ENCODE measurements at places on chromosomes 7 and 10. TPM values are rescaled to one million over a fixed set of nuclear protein-coding genes. Genes with fewer than 3 reads are reported as not detected.

DNA sequence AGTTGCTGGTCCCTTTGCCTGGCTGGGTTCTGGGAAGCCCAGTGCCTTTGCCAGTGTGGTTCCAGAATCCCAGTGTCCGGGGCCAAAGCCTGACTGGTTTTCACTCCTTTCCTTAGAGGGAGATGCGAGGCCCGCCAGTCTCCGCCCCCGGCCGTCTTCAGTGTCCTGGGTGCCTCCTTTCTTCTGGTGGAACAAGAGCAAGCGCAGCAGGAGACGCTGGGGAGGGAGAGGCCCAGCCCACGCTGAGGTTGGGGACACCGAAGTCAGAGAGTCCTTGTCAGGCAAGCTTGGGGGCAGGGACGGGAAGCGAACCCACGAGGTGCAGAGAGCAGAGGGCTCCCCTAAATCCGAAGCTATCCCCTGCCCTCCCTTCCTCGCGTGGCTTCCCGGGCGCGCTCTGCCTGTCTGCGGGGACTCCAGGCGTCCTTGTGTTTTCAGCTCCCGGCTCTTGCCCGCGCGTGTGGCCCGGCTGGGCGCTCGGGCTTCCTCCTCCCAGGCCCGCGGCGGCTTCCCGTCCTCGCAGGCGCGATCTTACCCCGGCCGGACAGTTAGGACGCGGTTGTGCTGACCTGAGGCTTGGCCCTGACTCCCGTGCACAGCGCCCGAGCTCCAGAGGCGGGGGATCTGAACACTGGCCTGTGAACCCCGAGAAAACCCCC lies 60.6 kb upstream of the UBE3C start:
- DNase-seq = no peak

GRCh38 chr7:157357129-157358040 lies 20.6 kb downstream of the DNAJB6 start:
- no peak for DNase-seq

DNA sequence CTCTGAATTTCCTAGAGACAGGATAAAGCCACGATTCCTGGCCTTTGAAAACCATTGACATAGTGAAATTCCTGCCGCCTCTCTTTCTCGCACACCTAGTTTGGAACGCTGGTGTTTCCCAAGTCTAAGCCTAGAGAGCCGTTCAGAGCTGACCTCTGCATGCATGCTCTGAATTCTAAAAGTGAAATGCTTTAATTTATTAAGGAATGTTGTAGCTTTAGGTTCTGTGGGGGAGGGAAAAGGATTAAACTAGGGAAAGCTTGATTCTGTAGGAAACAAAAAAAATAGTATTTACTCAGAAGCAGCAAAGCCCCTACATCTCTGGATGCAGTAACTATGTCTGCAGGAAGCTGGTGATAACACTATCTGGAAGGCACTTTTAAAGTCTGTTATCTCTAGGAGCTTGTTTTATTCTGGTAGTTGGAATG lies 27.3 kb downstream of the PFKP start:
- no peak for DNase-seq

DNA sequence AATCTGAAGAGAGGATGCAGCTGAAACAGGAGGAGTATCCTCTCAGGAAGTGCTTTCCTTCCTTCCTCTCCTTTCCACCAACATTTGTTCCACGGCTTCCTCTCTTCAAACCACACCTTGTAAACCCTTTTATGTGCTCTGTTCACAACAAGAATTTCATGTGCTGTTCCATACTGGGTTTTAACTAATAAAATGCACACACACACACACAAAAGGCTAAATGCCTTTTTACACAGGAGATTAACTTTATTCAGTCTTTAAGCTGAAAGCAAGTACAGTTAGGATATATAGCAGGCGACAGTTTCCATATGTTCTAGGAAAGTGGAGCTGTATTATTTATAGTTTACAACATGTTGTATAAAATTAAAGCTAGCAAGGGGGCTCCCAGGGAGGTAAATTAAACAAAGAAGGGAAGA lies 106.7 kb downstream of the REEP3 start:
- no peak for DNase-seq

DNA sequence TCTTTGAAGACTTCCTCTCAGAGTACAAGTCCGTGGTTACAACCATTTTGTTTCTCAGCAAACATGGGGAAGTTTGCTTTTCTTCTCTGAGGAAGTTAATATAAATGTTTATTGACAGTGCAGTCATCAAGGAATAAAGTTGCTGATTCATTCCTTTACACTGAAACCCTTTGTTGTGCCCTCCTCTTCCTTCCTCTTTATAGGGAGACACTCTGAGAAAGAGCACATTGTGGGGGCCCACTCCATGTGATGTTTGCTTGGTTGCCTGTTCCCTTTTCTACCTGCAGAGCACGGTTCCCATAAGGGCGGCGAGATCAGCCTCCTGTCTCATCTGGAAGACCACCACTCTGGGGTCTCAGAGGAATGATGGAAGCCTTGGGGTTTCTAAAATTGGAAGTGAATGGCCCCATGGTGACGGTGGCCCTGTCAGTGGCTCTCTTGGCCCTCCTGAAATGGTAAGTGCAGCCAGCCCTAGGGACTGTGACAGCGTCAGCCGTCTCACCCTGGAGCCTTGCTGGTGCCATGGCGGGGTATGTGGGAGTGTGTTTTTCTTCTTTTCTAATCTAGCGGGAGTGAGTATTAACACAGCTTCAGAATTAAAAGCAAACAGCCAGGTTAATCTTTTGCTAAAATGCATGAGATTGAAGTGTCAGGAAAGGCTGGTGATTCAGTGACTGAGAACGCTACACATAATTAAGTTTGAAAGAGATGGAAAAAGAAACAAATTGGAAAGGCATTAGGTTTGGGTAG lies at the start of gene TBXAS1:
Gene TBXAS1, plus strand, starts transcription at position 240 of the 750 bp plus-strand sequence. Its CDS starts 127 bp downstream, at position 367.
- DNase-seq = no peak

CCDC3 gene
- 10.5 TPM for total RNA-seq

EBF3 gene
- 0.12 TPM for total RNA-seq

PURB gene
- 13.2 TPM for total RNA-seq

SCIN gene
- 0.22 TPM for total RNA-seq

CDNF gene
- 1.1 TPM for total RNA-seq

GBX1 gene
- total RNA-seq = 0.86 TPM
